ENCODE measurements at places on chromosomes 6 and 20.

DNA sequence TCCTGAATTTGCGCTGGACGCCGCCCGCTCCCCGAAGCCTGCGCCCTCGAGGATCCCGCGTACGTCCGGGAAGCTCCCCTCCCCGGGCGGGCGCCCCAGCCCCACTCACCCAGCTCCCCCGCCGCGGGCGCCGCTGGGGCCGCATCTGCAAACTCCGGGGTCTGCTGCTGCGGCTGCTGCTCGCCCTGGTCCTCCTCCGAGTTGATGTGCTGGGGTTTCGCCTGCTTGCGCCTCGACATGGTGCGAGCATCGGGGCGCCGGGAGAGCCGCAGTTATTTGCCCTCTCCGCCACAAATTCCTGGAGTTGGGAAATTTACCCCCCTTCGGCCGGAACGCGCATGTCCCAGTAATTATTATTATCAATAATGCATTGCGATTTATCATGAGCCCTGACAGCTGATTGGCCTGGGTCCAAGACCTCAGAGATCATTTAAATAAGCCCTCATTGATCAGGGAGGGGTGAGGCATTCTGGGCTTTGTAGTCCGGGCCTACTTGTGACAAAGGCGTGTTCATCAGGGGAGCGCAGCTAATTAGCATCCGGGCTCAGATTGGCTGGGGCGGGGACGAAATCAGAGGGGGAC lies at the start of gene SALL4:
SALL4 (minus strand) TSS at position 352 of the 582 bp plus-strand sequence; CDS start at position 239, 113 bp downstream.
- DNase-seq, result no peak

DNA sequence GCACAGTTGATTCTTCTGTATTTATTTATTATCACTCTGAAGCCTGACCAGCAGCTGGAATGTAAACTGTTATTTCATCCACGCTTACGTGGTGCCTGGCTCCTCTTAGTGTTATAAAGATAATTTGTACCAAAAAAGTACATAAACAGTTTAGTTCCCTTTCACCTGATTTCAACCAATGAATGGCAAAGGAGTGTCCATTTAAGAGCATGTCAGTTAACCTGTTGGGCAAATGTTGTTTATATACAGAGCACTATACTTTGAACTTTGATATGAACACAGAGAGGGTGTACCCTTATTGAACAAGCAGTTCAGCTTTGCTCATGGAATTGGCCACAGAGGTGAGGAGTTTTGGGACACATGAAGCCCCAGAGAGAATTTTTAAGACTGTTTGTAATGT lies 7.2 kb upstream of the CTCFL start:
- DNase-seq, result no peak

GRCh38 chr6:123879749-123880148 lies 76.1 kb downstream of the NKAIN2 start:
- DNase-seq, result no peak

GRCh38 chr6:62328607-62329006 lies 42.6 kb upstream of the KHDRBS2 start:
- no peak for DNase-seq

GRCh38 chr6:11711003-11711983 lies 67.3 kb downstream of the ADTRP start:
- peak; percentile 23 for DNase-seq

GRCh38 chr6:37289931-37290330 lies 32.0 kb upstream of the TMEM217 start:
- no peak for DNase-seq

- DNase-seq, result no peak
These were observed 171.4 kb downstream of the MYLK4 start for GRCh38 chr6:2579241-2579761.

- DNase-seq, result no peak
These were observed 641.2 kb downstream of the DOK5 start for GRCh38 chr20:55116598-55116997.

DNA sequence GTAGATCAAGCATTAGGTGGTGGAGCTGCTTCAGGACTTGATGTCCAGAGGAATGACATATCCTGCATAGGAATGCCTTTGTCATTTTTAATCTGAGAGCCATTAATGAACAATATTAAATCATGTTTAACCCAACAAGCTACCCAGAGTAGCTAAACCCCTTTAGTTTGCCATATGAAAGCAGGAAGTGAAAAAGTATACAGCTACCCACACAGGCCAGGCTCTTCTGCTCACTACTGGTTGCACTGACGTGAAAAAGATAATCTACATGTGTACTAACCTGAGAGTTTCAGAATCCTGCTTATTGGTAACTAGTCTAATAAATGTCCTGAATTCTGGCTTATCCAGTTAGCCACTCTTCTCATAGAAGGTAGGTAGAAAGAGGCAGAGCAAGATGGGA lies 19.9 kb downstream of the GLYATL3 start:
- DNase-seq, result no peak

Measured in fibroblast of skin of left quadriceps (primary cell).